Central memory CD4-positive, alpha-beta T cell (primary cell): ENCODE measurements at places on chromosomes 12 and 14.

DNA sequence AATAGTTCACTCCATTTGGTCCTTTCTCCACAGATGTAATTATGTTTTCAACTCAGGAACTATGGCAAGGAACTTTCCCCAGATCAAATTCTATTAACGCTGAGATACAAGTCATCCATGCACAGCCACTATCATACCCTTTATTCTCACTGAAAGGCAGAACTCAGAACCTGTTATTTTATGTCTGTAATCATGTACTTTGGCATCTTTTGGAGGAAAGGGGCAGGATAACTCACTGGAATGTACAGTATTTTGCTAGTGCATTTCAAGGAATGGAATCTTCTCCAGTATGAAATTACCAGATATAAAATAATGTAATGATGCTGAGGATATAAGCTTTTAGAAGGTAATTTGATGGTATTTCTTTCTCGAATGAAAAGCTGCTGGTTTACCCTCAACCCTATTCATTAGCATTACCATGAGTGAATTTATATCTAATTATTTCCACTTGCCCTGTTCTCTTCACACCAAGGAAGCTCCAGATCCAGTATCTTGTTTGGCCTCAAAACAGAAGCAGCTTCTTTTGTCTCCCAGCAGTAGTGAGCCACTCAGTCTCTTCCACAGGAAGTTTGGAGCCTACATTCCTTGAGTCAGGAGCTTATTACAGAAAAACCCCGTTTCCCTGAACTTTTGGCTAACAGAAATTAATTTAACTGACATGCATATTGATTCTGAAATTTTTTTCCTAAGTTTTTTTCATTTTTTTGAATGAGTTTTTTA is 10.0 kb upstream of the AMHR2 start:
- DNase-seq = no peak

GRCh38 chr14:28077021-28077420 is 689.6 kb upstream of the FOXG1 start:
- no peak for DNase-seq

DNA sequence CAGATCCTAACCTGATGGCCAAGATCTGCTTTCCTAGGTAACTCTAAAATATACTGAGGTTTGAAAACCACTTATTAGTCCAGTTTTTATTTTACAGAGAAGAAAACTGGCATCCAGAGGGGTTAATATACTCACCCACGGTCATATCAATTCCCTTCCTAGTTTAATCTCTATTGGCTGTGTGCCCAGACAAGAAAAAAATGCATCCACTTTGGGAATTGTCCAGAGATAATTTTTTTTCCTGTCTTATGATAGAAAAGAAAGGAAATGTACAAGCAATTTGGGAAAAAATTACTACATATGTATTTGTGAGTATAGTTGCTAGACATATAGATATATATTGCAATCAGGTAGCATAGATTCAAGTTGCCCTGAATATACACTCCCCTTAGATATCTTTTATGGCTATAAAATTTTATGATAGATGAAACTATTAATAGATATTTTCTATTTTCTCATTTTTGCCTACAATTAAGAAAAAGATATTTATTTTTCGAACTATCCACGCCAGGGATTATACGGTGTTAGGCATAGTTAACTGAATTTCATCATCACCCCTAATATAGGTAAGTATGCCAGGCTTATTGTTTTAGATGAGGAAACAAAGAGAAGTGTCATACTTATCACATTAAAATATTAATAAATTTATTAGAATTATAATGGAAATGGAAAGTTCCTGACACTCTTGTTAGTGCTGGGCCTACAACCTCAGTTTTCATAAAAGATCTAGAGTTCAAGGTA is 100.5 kb upstream of the SLC38A2 start:
- no peak for DNase-seq

DNA sequence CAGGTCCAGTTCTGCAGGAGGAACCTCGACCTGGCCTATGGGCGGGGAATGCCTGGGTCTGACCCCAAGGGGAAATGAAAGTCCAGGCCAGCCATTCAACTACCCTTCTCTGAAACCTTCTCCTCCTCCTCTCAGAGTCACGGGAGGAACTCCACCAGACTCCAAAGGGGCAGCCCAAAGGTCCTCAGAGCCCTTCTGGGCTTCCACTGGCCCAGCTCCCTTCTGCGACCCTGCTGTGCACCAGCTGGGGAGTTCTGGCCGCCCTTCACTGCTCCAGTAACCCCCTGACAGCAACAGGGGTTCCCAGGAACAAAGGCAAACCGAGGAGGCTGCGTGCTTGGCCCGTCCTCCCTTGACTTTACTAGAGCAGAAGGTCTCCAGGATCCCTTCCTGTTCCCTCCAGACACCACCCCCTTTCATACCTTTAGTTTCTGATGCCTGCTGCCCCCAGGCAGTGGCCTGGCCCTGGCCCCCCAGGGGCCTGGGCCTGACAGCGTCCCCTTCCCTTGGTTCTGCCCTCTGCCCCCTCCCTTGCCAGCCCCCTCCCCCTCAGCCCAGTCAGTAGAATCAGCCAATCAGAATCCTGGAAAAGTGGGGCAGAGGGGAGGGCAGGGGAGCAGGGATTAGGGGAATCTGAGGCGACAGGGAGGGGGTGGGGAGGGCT is 850 bp upstream of the ZNF385A start:
- no peak for DNase-seq

GRCh38 chr12:70364695-70365397 is 1.2 kb upstream of the KCNMB4 start:
- DNase-seq = no peak

GRCh38 chr12:125287155-125287847 is 222.1 kb downstream of the AACS start:
- DNase-seq = no peak

DNA sequence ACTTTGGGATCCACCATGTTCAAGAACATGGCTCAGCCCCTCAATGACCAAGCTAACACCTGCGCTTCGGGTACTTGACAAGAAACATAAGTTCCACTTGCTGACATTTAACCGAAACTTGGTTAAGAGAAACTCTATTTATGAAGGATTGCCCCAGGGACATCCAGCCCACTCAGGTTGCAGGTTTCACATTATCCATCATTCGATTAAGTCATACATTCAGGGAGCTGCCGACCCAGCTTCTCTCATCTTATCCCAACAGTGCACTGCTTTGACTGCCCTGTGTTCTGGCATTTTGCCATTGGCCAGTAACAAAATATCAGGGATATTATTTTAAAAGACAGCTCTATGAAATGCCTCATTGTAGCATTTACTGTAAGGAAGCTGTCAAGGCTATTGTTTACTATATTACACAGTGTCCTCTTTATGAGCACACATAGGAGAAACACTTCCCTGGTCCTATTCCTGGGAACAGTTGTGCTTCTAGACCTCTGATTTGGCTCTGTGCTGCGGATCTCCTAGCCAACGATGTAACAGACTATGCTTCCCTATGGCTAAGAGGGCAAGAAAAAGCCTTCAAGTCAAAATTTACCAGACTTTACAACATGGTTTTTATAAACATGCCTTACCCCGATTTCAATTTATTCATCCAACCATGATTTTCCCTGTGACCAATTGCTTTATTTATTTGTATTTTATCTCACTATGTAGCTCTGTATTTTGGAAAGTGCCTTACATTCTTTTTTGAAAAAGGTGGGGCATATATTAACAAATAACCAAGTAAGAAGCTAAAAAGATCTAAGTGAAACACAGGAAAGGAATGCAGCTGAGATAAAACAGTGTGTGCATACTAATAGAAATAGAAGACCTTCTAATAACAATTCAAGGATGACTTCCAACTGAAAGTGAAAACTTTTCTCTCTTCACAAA is 109.3 kb downstream of the ITPR2 start:
- no peak for DNase-seq

DNA sequence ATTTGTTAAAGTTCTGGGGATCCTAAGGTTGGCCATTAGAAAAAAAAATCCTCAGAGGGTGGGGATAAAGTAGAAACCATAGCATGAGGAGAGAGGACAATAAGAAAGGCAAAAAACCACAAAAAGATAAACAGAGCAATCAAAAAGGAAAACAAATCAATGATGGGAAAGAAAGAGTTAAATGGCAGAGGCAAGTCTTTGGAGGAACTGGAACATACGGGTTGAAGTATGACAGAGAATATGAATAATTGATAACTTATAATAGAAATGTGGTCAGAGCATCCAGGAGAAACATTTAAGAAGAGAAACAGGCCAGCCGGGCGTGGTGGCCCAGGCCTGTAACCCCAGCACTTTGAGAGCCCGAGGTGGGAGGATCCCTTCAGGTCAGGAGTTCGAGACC is 17.8 kb upstream of the SALL2 start:
- DNase-seq = no peak

DNA sequence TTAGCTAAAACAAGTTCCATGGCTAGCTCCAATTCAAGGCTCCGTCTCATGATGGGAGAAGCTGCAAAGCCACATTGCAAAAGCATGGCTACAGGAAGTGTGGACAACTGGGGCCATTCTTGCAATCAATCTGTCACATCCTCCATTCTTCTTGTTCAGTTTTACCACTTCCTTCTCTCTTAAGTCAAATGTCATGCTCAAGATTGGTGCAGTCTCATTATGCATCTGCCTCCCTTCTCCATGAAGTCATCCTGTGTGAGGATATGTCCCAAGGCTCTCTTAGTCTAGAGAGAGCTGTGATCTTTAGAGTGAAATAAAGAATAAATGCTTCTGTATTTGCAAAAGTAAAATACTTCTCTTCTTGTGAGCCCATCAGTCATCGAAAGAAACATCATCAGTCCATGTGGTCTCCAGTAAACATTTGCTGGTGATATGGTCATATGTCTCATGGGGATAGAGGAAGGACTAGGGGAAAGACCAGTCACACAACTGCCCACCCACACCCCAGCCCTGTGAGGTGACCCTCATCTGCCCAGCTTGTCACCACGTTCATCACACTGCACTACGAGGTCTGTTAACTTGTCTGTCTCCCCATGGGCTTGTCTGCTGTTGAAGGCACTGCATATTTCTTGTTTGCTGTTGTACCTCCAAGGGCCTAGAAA is 303.0 kb downstream of the NUAK1 start:
- DNase-seq = no peak

GRCh38 chr14:90040411-90040810 is 21.4 kb upstream of the KCNK13 start:
- no peak for DNase-seq

DNA sequence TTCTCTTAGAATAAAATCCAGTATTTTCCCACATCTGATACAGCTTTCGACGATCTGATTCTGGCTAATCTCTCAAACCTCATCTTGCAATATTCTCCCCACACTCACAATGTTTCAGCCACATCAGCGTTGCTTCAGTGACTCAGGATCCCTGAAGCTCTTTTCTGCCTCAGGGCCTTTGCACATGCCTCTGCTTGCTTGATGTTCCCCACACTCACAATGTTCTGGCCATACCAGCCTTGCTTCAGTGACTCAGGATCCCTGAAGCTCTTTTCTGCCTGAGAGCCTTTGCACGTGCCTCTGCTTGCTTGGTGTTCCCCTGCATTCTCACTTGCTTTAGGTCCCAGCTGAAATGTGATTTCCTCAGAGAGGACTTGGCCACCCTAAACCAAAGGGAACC is 2.6 kb downstream of the C12orf42 start:
- DNase-seq = no peak

DNA sequence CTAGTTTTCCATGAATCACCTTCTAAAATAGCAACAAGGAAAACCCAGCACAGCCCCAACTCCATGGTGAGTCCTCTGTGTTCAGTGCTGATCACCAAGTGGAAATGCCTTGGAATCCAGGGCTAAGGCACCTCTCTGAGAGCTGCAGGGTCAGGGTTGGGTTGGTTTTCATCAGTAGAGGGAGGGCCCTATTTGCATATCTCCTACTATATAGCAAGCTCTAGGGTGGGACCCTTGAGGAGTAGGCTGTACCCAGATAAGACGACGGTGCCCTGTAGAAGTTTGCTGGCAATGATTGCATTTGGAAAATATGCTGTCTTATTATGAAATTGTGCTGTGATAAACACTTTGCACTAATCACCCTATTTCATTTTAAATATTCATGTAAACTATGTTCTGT is 1011.8 kb downstream of the TMEM121 start:
- no peak for DNase-seq

DNA sequence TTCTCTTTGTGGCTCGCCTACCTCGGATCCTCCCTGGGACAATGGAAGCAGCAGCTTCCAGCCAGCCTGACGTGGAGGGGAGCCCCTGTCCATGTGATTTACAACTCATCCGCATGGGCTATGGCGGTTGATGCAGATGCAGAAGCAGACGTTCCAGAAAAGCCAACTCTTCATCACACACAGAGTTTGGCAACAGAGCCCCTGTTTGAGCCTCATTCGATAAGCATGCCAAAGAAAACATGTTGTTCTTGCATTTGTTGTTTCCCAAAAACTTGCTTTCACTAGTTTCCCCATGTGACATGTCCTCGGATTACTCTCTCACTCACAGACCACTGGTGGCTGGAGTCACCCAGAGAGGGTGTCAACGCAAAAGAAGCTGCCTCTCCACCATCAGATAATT is 16.4 kb upstream of the TC2N start:
- DNase-seq = no peak

- no peak for DNase-seq
Observed at GRCh38 chr14:73784181-73784987, 67.2 kb upstream of the PTGR2 start.

GRCh38 chr12:69961246-69961645 is 136.2 kb downstream of the MYRFL start:
- no peak for DNase-seq

GRCh38 chr14:57461777-57462320 is 31.8 kb downstream of the CCDC198 start:
- DNase-seq = no peak

- DNase-seq = no peak
Observed at GRCh38 chr12:96808587-96808986, 98.5 kb upstream of the NEDD1 start.

DNA sequence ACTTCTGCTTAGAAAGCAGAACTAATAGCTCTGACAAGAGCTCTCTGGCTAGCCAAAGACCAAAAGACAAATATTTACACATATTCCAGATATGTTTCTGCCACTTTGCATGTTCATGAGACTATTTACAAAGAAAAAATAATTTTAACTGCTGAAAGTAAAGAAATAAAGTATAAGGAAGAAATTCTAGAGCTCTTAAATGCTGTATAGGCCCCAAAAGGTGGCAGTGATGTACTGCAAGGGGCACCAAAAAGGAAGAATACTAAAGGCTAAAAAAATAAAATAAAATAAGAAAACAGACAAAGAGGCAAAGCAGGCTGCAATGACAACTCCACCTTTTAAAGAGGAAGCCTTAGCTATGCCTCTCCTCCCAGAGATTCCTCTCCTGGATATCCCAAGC is 23.0 kb downstream of the KLRK1 start:
- DNase-seq = no peak

DNA sequence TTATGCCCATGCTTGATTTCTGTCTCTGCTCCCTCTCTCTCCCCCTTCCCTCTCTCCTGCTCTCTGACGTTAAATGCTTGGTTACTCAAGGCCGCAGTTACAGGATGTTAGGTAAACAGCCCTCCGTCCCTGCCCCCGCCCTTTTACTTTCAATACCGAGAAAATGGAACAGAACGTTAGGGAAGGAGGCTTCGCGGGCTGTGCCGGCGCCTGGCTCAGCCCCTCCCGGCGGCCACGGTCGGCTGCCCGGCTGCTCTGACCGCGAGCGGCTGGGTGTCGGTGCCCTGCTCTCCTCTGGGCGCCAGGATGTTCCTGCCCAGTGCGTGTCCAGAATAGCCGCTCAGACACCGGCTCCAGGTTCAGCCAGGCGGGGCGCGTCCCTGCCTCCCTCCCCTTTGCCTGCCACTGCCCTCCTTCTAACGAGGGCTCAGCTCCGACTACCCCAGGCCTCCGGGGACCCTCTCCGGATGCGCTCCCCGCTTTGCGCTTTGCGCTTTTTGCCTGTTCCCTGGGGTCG is 166.1 kb downstream of the ADCK1 start:
- DNase-seq = no peak
